ENCODE measurements at places on chromosomes 3 and 15.

- DNase-seq: no peak
Measured at GRCh38 chr3:136105044-136105443, 91.1 kb downstream of the MSL2 start.

DNA sequence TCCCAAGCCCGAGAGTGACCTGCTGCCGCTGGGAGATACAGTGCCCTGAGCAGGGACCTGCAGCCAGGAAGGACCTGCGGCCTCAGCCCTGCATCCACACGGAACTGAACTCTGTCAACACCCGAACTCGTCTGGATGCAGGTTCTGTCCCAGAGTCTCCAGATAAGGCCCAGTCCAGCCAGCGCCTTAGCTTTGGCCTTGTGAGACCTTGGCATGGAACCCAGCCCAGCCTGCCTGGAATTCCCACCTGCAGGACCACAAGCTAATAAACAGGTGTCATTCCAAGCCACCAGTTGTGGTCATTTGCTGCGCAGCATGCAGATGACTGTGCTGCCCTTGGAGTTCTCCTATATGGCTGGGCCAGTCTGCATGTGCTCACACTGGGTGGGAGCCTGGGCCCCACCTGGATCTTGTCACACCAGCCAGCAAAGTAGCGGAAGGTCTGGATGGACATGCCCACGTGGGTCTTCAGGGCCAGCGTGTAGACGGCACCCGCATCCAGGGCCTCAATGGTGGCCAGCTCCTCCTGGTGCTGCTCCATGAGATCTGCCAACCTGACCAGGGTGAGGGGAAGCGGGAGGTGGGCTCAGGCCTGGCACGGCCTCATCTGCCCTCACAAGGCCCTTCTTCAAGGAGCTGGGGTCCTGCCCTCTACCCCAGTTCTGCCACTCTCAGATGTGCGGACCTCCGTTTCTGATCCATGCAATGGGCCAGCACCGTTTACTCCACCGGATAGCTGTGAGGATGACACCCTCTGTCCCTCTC lies 47.2 kb upstream of the SLC41A3 start:
- DNase-seq: no peak

- no peak for DNase-seq
Measured at GRCh38 chr3:114739627-114740026, 407.5 kb downstream of the ZBTB20 start.

GRCh38 chr3:44171891-44172290 lies 69.8 kb upstream of the TOPAZ1 start:
- DNase-seq: no peak

GRCh38 chr3:63051920-63052319 lies 176.7 kb upstream of the CADPS start:
- no peak for DNase-seq

- no peak for DNase-seq
Measured at GRCh38 chr3:107928084-107928445, 162.8 kb downstream of the CD47 start.

GRCh38 chr15:72338148-72338547 lies 18.2 kb upstream of the CELF6 start:
- DNase-seq: no peak

DNA sequence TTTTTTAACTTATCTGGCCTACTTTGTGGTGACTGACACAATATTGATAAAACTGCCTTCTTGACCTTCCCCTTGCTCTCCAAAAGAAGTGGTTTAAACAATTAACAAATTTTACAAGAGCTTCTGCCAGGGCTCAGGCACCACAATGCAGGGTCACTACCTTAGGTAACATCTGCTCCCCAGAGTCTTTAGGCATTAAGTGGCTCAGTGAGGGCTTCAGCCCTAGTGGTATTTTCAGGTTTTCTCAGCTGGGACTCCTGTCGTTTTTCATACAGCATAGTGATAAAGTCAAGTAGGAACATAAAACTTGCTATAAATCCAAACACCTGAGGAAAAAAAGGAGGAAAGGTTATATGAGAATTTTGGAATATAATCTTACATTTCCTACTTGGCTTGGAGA lies 18.9 kb downstream of the CMTM6 start:
- no peak for DNase-seq

DNA sequence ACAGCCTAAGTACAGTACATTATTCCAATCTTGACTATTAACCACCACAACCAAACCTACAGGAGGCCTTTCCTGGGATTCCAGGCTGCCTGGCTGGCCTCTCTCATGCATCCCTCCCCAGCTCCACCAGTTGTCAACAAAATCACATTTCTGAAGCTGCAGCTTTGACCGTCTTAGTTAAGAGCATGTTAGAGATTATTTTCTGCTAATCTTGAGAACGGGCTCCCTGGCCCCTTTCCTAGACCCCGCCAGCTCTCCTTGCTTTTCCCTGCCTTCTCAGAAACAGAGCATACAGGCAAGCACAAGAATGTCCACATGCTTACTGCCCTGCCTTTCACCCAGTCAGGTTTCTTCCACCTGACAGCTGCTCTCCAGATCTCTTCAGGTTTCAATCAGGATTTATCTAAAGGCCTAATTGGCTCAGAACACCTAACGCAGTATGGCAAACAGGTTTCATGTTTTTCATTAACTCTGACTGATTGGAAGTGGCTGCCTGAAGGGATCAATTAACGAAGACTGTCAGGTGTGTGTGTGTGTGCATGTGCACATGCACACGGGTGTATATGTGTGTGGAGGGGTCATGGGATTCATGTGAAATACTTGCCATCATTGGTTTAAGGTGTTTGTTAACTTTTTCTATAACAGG lies 12.3 kb downstream of the KY start:
- DNase-seq: no peak

DNA sequence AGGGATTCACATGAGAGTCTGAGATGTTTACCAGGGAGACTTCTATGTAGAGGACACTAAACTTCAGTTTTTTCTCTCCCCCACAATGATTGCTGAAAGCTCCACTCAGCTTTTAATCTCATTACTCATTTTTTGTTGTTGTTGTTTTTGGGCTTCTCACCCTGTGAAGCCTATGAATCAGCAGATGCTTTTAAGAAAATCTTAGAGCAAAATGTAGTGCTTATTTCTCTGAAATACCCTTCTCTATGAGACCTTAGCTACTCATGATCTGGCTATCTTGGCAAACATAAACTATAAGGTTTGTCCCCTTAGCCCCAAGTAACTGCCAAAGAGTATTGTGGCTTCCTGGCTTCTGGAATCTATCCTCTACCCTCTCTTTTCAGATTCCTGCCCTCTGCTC lies 537.3 kb downstream of the OCA2 start:
- DNase-seq: no peak

GRCh38 chr3:37086918-37087317 lies 87.5 kb downstream of the LRRFIP2 start:
- no peak for DNase-seq

DNA sequence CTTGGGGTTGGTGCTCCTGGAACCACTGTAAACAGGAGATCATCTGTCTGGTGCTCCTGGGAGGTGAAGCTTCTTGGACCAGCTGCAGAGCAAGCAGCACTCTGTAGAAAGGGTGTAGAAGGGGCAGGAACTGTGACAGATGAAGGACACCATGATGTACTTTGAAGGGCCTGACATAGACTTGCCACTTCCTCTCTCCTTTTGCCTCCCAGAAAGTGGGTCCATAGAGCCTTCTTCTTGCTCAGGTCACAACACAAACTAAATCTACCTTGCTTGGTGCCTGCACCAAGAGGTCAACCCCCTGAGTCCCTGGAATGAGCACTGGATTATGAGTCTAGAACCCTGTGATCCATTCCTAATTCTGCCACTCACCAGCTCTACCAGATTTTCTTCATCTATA lies 176.1 kb upstream of the HES1 start:
- no peak for DNase-seq

- no peak for DNase-seq
Measured at GRCh38 chr3:24264748-24265158, 229.9 kb downstream of the THRB start.

DNA sequence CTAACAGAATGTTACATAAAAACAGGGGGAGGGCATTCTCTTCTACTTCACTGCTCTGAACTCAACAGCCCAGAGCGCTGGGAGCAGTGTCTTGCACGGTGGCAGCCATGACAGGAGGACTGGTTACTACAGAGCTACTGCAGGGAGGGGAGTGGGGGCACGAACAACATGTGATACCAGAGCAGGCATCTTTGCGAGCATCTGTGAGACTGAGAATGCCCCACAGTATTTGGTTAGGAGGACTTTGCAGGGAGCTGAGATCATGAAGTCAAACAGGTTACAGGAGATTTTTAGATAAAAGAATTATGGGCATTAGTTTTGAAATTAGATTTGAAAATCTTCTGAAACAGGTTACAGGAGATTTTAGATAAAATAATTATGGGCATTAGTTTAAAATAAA lies 58.8 kb upstream of the GOLGA8B start:
- DNase-seq: no peak

- DNase-seq: no peak
Measured at GRCh38 chr3:143064777-143065176, 54.8 kb upstream of the CHST2 start.

GRCh38 chr15:33766389-33766788 lies 201.9 kb upstream of the CHRM5 start:
- no peak for DNase-seq

DNA sequence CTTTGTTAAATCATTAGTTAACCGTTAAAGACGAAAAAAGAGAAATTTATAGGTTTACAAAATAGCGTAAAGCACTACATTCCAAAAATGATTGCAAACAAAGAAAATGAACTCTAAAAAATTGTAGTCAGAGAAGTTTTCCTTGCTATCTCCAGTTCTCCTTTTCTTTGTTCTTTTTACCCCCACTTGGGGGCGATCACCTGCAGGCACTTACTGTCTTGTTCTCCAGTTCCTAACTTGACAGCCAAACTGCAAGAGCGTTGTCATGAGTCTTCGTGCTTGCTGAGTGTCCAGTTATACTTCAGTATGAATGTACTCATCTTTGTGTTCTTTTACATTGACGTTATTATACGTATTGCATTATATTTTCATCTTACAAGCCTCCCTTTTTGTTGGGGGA lies 54.5 kb downstream of the CHD2 start:
- DNase-seq: no peak

- no peak for DNase-seq
Measured at GRCh38 chr3:187880851-187881250, 135.6 kb upstream of the BCL6 start.

- no peak for DNase-seq
Measured at GRCh38 chr3:114846252-114846651, 300.8 kb downstream of the ZBTB20 start.

DNA sequence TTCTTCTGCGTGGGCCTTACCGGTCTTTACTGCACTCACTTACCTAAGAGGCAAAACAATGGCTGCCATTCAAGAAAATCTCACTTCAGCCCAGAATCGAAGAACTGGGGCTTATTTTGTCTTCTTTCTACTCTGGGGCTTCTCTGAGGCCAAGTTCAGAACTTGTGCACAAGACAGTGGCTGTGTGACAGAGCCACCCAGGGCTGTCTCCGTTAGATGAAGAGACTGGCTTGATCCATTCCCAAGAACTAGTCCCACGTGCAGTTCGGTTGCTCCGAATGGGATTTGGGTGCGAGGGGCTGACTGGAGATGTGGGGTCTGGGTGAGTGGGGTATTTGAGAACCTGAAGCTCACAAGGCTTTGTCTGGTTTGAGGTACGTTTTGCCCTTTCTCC lies 795 bp upstream of the TCF12 start:
- DNase-seq: peak; percentile 20

- no peak for DNase-seq
Measured at GRCh38 chr3:50405249-50405648, 45.9 kb upstream of the TMEM115 start.

DNA sequence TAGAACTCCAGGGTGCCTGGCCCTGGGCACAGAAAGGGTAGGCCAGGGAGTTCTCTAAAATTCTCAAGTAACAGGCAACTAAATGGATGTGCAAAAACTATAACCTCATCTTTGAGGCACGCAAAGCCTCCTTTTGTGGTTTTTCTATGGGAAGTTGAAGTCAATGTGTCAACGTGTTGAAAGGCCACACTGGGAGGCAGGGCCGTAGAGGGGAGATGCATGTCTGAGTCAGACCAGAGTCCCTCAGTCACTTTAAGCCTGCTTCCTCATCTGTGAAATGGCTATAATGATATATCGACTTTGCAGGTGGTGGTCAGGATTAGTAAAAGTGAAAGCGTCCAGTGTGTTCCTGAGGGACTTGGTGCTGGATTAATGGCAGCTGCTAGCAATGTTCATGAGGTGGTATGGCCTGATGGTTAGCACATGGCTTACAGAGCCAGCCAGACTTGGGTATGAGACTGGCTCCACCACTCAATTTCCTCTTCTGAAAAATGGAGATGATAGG lies 17.0 kb downstream of the TGM5 start:
- DNase-seq: no peak

DNA sequence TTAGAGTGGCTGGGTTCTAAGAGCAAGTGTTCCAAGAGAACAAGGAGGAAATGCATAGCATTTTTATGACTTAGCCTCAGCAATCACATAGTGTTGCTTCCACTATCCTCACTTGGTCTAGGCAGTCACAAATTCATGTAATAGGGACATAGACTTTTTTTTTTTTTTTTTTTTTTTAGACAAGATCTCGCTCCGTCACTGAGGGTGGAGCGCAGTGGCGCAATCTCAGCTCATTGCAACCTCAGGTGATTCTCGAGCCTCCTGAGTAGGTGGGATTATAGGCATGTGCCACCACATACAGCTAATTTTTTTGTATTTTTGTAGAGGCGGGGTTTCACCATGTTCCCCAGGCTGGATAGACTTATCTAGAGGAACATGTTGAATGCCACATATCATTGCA lies 4.7 kb upstream of the GNB4 start:
- DNase-seq: no peak

DNA sequence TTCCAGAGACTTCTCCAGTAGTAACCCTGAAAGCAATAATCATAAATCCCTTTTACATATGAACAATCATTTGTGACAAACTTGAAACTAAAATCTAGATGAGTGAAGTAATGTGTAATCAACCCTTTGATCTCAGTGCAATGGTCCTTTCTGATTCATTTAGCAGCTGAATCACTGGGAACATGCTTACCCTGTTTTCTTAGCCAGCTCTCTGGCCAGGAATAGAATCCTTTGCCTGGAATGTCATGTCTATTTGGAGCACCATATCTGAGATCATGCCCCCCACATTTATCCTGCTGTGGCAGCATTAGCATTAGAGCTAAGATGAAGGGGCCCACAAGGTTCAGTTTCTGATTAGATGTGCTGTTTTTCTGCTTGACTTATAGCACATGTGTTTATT lies 309.8 kb downstream of the OXSM start:
- DNase-seq: no peak

GRCh38 chr3:62134061-62134496 lies 239.3 kb downstream of the FEZF2 start:
- no peak for DNase-seq
